ENCODE measurements at places on chromosomes 1 and 21. TPM values are rescaled to one million over a fixed set of nuclear protein-coding genes. Genes with fewer than 3 reads are reported as not detected.

Gene H6PD
- total RNA-seq: 25.0 TPM

Gene UMODL1
- not detected for total RNA-seq

Gene RNF207
- 109 TPM for total RNA-seq

Gene OR2G6
- not detected for total RNA-seq

Gene BGLAP
- 1.9 TPM for total RNA-seq

Gene TRIM67
- total RNA-seq: not detected

Gene TCHHL1
- total RNA-seq: not detected

Gene FAM72B
- 13.6 TPM for total RNA-seq

Gene DCLRE1B
- 15.1 TPM for total RNA-seq

Gene YOD1
- 8.0 TPM for total RNA-seq

Gene KRTAP19-1
- not detected for total RNA-seq

Gene NTNG1
- not detected for total RNA-seq

Measured in T-helper 1 cell treated with Interleukin-12 subunit alpha and Interleukin-12 subunit beta and Interleukin-4 antibody, amounts not matched to agents 30 ng/mL and 1 ng/mL, for 36 hours (primary cell).